ENCODE measurements at places on chromosomes 1 and 21.

GRCh38 chr1:183349201-183349711 lies 68.9 kb downstream of the NMNAT2 start:
- DNase-seq: peak; percentile 41

- DNase-seq: no peak
Observed at GRCh38 chr1:99548943-99549605, 96.8 kb upstream of the PALMD start.

- no peak for DNase-seq
Observed at GRCh38 chr1:59308839-59309238, 11.9 kb downstream of the FGGY start.

DNA sequence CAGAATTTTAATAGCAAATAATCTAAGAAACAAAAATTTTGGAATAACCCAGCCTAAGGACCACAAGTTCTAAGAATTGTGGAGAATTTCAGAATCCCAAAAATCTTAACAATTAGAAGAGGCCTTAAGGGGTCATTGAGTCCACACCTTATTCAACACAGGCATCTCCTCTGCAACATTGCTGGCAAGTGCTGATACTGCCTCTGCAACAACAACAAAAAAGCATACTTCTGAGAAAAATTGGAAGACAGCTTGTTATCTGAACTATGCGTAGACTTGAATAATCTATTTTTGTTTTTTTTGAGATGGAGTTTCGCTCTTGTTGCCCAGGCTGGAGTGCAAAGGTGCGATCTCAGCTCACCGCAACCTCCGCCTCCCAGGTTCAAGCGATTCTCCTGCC lies 24.0 kb upstream of the SLC2A1 start:
- no peak for DNase-seq

- DNase-seq: no peak
Observed at GRCh38 chr1:194548071-194548470, 1361.7 kb upstream of the B3GALT2 start.

- no peak for DNase-seq
Observed at GRCh38 chr1:28936528-28936927, 22.2 kb downstream of the EPB41 start.

DNA sequence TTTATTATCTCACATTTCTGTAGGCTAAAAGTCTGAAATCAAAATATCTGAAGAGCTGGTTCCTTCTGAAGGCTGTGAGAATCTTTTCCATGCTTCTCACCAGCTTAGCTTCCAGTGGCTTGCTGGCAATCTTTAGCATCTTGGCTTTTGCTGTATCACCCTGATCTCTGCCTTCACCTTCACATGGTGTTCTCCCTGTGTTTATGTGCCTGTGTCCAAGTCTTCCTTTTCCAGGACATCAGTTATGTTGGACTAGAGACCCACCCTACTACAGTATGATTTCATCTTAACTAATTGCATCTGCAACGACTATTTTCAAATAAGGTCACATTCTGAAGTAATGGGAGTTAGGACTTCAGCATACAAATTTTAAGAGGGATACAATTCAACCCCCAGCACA lies 772.3 kb upstream of the ADAMTS5 start:
- no peak for DNase-seq

GRCh38 chr1:25432749-25433388 lies 2.2 kb downstream of the MACO1 start:
- DNase-seq: no peak

GRCh38 chr1:66791621-66792610 lies 9.2 kb downstream of the INSL5 start:
- no peak for DNase-seq

DNA sequence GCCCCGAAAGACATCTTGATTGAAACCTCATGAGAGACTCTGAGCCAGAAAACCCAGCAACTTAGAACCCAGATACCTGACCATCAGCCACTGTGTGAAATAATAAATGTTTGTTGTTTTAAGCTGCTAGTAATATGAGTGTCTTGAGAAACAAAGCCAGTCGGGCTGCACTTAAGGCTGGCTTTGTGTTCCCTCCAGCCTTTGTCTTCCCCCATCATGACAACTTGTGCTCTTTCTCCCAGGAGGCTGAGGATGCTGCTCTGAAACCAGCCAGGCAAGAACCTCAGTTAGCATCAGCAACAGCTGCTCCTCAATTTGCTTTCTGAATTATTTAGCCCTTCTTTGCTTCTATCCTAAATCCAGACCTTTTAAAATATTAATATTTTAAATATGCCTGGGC lies 78.2 kb downstream of the SLC16A1 start:
- DNase-seq: peak; percentile 51

DNA sequence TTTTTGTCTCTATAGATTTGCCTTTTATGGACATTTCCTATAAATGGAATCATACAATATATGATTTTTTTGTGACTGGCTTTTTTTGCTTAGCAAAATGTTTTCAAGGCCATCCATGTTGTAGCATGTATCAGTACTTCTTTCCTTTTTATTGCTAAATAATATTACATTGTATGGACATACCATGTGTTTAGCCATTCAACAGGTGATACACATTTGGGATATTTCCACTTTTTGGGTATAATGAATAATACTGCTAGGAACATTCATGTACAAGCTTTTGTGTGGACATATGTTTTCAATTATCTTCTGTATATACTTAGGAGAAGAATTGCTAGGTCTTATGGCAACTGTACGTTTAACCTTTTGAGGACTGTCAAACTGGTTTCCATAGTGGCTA lies 47.4 kb downstream of the RIMS3 start:
- DNase-seq: no peak

DNA sequence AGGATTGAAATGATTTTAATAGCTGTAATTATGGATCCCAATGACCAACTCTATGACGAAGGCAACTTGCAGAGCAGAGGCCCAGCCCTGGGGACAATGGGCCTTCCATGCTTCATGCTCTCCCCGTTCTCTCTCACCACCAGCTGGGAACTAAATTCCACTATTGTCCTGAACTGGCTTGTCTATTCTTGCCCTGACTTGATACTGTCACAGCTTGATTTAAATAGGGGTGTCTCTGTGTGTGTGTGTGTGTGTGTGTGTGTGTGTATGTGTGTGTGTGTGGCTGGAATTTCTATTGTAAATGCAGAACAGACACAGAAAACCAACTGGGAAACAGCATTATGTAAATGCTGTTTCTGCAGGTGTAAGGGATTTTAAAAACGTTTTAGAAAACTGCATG lies 57.0 kb downstream of the SLC22A15 start:
- DNase-seq: peak; percentile 91
